Mucosa of descending colon (tissue), 3 donors: ENCODE measurements at places on chromosomes 1 and 21. TPM values are rescaled to one million over a fixed set of nuclear protein-coding genes. Genes with fewer than 3 reads are reported as not detected.

Gene SH2D5
- not detected for total RNA-seq

Gene RBP7
- 4.1 TPM for total RNA-seq

Gene ABCG1
- 56.8 TPM for total RNA-seq

Gene ASPM
- 1.3 TPM for total RNA-seq
